ENCODE measurements at places on chromosomes 1 and 21. TPM values are rescaled to one million over a fixed set of nuclear protein-coding genes. Genes with fewer than 3 reads are reported as not detected.

DNA sequence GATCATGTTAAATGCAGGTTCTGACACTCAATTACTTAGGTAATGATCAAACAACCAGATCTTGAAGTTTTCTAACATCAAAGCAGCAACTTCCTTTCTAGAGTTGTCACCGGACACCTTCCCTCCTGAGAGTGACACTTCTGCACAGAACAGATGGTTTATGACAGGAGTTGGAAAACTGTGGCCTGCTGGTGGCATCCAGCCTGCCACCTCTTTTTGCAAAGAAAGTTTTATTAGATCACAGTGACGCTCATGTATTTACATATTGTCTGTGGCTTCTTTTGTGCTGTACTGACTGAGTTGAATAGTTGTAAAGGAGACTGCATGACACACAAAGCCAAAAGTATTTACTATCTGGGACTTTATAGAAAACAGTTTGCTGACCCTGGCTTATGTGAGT lies 28.3 kb downstream of the DDR2 start:
- no peak for DNase-seq

DNA sequence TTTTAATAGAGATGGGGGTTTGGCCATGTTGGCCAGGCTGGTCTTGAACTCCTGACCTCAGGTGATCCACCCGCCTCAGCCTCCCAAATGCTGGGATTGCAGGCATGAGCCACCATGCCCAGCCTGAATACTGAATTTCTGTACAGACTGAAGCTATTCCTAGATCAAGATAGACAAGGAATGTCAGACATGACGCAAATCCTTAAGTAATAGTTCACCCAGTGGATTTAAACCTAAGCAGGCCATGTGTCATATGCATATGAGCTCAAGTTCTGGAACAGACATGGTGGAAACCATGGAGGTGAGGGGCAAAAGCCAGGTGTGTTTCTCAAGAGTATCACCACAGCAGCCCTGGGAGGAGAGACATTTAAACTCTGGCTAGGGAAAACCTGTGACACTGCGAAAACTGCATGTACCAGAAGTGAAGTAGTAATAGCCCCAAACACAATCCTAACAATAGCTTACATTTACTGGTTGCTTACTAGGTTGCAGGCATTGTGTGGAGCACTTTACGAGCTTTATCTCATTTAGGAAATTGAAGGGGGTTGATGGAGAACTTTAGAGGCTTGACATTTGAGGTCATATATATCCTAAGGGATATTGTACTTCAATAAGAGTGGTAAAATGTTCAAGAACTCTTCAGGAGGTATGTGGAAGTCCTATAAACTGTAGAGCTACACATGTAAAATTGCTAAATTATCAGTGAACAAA lies 31.7 kb upstream of the MAN1A2 start:
- no peak for DNase-seq

GRCh38 chr1:92749024-92749634 lies 35.8 kb downstream of the EVI5 start:
- DNase-seq, result no peak

- DNase-seq, result no peak
Observed at GRCh38 chr21:44568667-44569556, 4.6 kb upstream of the KRTAP10-4 start.

DNA sequence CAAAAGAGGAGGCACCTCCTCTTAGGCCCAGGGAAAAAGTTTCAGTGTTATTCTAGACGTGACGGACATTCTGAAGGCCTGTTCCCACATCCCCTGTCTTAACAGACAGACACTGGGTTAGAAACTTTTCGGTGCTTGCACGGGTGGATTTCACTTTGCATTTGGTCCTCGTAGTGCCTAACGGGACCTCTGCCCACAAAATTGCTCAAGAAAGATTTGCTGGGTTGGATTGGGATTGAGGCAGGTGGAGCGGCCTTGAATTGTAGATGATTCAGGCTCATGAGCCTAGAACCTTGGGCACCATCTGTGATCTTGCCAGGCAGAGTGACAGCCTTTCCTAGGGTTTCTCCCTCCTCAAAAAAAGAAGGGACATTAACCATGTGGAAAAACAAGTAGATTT lies 2.8 kb downstream of the PLA2G5 start:
- no peak for DNase-seq

- no peak for DNase-seq
Observed at GRCh38 chr1:24107462-24108138, 4.3 kb downstream of the MYOM3 start.

DNA sequence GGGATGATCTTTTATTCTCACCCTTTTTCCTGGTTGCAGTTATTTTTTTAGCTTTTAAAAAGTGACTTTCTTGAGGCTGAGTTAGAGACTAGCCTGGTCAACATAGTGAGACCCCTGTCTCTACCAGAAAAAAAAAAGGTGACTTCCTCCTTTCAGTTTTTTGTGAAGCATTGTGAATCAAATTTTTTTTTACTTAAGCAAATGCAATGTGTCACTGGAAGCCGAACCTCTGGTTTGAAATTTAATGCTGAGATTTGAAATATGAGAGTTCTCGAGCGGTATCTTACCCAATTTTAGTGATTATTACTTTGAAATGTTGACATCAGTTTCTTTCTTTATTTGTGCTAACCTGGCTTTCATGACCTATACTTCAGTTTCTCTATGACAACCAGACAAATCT lies 3.6 kb downstream of the CAP1 start:
- DNase-seq, result no peak

FCRL4 gene
- total RNA-seq, result not detected

SLAMF1 gene
- total RNA-seq, result not detected

CFHR4 gene
- not detected for total RNA-seq

LCK gene
- total RNA-seq, result 0.57 TPM

Measured in Panc1 (cell line).